Effector CD4-positive, alpha-beta T cell (primary cell): ENCODE measurements at places on chromosomes 7 and 10.

DNA sequence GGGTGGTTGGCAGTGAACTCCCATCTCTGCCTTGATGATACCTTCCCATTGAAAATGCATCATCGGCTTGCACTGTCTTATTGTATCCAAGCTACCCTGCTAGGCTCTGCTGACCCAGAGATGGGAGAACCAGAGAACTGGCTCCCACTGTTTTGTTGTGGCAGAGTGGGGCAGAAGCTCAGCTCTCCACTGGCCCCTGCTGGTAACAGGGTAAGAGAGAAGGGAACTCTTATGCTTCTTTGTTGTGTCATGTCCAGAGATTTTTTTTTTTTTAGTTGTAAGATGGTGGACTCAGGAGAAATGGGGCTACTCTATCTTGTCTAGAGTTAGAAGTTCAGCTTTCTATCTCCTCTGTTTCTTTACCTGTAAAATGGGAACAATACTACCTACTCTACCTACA is 100.5 kb upstream of the SDK1 start:
- DNase-seq: no peak

- DNase-seq: no peak
Observed at GRCh38 chr10:119505131-119505551, 37.4 kb downstream of the RGS10 start.

GRCh38 chr10:11856678-11857077 is 33.5 kb downstream of the PROSER2 start:
- no peak for DNase-seq

DNA sequence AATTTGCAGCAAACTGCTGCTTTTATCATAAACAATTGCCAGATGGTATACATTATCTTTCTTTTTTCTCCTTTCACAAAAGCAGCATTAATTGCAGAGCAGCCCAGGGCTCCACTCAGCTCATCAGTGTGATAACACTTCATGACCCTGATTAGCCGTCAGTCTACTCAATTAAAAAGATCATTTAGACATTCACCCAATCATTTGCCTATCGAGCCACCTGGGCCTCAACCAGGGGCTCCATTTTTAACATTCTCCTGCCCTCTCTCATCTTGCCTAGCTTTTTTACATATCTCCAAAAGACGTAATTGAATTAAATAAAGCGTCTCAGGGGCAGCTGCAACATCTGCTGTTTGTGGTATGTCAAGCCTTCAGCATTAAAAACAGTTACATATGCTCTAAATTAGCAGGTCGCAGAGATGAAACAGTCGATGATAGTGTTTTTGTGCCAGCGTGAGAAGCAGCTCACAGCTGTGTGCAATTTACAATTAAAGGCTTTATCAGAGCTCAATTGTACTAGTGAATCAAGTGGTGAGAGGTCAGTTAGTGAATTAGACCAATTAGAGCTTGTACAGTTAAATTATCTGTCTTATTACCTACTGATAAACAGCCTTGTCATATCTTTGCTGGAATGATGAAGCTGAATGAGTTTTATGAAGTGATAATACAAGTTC is 522.5 kb downstream of the ETV1 start:
- DNase-seq: no peak

GRCh38 chr10:69729326-69730048 is 72.2 kb upstream of the COL13A1 start:
- DNase-seq: no peak

DNA sequence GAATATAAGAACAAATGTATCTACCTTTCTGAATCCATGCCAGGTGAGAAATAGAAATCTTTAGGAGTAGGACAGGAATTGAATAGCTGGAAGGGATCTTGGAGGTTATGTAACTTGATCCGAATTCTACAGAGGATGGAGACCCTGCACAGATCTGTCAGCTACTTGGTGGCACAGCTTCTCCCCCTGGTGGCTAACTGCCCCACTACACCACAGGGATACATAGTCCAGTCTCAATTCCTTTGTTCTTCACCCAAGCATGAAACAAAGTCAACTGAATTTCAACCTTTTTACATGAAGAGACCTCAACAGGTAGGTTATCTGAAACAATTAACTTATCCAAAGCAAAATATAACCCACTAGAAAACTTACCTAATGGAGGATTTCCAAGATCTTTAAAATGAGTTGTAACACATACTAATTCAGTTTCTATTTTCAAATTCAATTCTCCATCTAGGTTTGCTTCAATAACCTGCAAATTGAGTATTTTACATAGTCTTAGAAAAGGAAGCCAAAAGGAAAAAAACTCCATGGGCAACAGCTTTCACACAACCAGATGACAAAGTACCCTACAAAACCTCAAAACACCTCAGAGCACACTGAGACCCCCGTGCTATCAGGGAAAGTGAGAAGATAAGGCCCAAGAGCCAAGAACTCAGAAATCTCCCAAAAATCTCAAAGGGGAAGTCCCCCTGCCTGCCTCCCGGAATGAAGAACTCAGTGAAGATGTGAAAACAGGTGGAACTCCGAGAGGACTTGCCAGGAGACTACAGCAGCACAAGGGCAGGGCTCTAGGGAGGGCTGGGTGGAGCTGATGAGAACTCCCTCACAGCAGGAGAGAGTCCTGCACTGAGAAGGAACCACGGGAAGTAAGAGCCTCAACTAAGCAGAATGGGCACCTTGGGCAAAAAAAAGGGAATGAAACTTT is 10.3 kb downstream of the HUS1 start:
- peak; percentile 33 for DNase-seq

- DNase-seq: no peak
Observed at GRCh38 chr7:151607464-151607867, 87.8 kb upstream of the RHEB start.

DNA sequence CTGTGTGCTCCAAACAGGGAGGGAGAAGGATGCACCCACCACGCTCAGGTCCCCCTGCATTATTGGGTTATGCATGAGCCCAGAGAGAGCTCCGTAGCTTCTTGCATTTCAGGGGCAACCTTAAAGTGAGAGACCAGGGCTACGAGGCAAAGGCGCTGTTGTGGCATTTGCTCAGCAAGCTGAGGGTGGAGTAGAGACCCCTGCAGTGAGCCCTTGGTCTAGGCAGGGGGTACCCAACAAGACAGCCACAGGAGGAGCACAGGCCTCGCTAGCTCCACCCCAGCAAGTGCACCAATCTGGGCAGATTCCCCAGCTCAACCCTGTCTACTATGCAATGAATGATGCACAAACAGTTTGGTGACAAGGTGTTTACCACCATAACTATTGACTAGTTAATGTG is 198.4 kb downstream of the CALN1 start:
- DNase-seq: no peak

DNA sequence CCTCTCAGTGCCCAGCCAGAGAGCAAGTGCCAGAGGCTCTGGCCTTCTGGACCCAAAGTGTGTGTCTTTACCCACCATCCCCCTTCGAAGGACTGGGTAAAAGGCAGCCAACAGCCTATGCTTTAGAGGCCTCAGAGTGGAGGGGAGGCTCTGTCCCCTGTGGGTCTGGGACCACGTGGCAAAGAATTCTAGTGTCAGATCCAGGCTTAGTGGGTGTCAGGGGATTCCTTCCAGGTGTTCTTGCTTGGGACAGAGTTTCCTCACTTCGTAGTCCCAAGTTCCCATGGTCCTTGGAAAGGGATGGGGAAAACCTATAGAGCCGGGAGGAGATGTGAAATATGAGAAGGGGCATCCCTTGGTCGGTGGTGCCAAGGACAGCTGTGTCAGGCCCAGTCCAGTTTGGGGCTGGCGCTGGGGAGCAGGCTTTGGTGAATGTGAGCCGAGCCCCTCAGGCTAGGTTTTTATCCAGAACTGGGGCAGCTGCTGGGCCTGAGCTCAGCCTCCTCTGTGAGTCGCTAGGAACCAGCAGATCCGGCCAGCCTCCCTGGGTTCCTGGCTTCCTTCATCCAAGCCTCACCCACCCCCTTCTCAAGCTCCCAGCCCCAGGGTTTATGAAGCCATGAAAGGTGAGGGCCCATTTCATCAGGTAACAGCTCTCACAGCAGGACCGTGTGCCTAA is 71.2 kb downstream of the C10orf105 start:
- no peak for DNase-seq

GRCh38 chr10:131231965-131232541 is 79.5 kb downstream of the TCERG1L start:
- no peak for DNase-seq
